T follicular helper cell (primary cell): ENCODE measurements at places on chromosomes 4 and X.

- no peak for DNase-seq
Observed at GRCh38 chrX:71922686-71923085, 12.0 kb downstream of the NHSL2 start.

DNA sequence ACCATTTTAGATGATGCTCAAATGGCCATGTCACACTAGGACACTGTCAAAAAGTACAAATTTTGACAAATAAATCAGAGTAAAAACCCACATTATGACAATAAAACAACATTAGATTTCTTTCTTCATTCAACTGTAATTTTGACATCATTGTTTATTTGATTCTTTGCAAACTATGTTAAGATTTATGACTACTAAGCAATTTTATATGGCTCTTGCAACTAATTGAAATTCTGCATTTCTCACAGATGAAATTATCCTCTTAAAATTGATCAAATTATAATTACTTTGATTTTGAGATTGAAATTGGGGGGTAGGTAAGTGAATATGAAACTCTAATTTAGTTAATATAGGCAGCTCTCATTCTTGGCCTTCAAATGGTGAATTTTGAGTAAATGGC lies 59.8 kb downstream of the ATOH1 start:
- no peak for DNase-seq

- no peak for DNase-seq
Observed at GRCh38 chr4:142452161-142452855, 393.8 kb downstream of the INPP4B start.

- DNase-seq = no peak
Observed at GRCh38 chr4:92988301-92988700, 684.5 kb downstream of the GRID2 start.

- DNase-seq = no peak
Observed at GRCh38 chrX:35809781-35810180, 11.6 kb downstream of the MAGEB16 start.

DNA sequence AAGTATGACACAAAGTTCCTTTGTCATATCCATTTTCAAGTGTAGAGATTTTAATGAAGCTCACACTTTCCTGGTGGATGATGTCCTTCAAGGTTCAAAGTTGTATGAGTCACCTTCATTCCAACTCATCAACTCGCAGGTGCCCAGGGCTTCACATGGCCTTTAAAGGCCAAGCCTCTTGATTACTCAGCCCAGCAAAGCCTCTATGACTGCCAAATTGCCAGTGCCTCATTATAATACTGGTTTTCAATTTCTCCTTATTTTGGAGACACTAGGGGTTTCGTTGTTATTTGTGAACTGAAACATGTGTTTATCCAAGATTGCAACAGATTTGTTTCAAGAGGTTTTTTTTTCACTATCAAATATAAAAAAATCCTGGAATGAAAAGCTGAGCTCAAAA lies 45.9 kb upstream of the PPP3CA start:
- DNase-seq = no peak

GRCh38 chrX:155645180-155645579 lies 32.4 kb upstream of the TMLHE start:
- no peak for DNase-seq

DNA sequence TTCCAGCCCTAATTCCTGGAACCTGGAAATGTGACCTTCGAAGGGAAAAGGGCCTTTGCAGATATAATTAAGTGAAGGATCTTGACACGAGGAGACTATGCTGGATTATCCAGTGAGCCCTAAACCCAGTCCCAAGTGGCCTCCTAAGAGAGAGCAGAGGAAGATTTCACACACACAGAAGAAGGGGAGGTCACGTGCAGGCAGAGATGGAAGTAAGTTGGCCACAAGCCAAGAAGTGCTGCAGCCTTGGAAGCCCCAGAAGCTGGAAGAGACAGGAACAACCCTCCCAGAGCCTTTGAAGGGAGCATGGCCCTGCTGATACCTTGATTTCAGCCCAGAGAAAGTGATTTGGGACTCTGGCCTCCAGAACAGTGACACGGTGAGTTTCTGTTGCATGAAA lies 51.9 kb downstream of the EVC2 start:
- no peak for DNase-seq

DNA sequence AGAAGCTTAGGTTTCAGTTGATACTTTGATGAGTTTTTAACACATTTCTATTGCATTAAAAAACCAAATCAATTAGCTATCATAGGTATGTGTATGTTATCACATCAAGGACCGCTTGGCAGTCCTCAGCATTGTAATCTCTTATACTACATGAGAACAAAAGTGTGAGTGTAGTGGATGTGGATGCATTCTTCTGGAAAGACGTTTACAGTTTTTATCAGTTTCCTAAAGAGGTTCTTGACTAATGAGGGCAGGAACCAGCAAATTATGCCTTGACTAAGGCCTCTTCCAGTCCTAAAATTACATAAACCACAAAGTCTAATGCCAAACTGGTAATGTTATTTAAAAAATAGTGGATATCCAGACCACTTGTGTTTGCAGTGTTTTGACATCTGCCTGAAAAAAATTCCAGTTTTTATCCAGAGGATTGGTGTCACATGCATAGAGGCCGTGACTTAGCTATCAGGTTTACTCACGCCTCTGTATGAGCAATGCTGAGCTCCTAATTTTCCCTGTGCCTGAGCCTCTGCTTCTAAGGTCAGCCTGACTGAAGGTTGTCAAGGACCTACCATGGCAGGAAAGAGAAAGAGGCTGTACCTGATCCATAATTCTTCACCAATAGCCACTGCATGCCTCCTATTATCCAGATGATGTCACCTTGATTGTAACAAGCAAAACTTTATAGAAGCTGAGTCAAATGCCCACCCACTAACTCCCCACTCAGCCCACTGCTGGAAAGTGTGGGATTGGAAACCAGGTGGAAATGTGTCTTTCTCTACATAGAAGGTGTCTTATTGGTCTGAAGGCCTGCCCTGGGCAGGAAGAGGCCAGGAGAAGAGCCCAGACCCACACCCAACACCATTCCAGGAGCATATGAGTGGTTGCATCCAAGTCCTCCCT lies 68.7 kb downstream of the ENPP6 start:
- no peak for DNase-seq

DNA sequence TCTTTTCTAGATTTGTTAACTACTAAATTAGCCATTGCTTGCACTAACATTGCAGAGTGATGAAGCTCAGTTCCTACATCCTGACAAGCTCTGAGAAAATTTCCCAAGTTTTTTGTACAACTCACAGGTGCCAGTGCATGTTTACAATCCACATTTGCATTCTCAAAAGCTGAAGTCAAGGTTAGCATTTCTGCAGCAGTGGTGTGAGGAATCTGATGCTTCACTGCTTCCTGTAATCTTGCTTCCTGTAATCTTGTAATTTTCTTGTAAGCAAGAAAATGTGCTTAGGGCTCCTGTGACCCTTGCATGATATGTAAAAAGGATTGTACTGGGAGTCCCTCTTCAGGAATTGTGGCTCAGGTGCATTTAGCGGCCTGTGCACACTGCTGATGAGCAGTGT lies 207.4 kb upstream of the CXCL13 start:
- no peak for DNase-seq

DNA sequence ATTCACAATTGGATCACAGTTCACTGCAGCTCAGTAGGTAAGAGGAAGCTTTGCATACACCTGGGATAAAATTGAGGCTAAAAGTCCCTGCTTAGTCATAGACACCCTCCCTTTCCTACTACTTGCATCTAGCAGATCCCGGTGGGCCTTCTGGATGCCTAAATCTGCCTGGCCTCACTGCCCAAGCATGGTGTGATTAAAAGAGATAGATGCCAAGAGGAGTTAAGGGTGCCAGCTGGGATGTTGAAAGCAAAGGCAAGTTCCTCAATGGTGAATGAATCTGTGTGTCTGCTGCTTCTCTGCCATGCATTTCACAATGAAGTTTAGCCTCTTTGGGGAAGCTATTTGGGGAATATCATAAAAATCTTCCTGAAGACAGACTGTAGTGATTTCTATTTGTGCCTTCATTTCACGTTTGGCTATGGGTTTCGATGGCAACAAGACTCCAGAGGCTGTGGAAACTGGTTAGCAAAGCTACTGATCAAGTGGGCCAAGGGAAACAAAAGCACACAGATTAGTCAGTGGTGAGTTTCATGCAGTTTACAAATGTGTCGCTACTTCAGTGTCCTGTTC lies 534.0 kb downstream of the ANKRD50 start:
- DNase-seq = no peak

DNA sequence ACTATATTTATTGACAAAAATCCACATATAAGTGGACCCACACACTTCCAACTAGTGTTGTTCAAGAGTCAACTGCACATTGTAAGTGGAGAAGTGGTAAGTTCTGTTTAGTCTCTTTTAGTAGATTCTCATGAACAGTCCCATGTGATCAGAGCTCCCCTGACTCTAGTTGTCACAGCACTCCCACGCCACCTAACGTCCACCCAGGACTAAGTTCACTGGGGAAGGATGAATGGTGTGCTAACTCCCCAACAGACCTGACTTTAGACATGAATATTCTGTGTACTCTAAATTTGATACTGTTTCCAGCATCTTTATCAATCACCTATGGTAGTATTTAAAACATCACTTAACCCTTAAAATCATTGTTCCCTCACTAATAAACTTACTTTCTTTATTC lies 59.8 kb downstream of the PACRGL start:
- DNase-seq = no peak

GRCh38 chr4:2365913-2366210 lies 52.6 kb downstream of the ZFYVE28 start:
- no peak for DNase-seq

DNA sequence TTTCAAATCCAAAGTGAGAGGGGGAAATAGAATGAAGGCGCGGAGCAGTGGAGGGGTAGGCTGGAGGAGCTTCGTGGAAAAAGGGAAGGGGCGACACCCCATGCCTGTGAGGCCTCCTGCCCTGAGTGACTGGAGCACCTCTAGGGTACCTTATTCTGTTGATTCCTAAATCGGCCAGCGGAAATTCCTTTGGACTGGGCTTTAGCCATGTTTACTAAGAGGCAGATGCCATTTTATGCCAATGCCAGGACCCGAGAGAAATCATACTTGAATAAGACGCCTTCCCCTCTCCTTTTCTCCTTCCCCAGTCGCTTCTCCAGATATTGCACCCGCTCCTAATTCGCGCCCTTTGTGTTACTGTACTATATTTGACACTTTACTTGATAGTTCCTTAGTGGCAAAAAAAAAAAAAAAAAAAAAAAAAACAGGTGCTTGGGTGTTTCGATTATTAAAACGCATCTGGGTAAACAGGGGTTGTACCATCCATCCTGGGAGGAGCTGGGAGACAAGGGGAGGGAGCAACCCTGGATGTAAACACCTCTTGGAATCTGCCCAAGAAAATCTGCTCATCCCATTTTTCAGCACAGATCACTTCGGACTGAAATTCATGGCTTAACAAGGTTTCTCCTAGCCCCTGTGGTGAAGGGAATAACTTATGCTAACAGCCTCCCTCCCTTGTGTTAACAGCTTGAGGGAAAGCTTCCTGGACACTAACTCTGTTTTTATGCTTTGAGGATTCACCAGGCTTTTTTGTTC lies 1.5 kb downstream of the BMP3 start:
- DNase-seq = no peak

DNA sequence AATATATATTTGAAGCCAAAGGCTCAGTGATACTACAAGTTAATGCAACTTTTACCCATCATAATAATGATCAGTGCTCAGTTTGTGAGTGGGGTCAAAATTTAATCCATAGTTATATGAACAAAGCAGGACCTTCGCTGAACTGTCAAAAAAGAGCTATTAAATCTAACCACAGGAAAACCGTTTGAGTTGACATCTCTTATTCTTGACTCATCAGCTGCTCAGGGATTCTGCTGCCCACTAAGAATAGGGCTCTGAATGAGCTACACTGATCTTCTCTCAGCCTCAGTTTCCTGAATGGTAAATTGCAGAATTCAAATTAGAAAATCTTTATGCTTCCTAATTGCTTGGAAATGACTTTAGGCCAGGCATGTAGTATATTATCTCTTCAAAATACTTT lies 44.9 kb upstream of the NAP1L5 start:
- DNase-seq = no peak

- DNase-seq = no peak
Observed at GRCh38 chrX:120452131-120452530, 17.0 kb downstream of the LAMP2 start.

DNA sequence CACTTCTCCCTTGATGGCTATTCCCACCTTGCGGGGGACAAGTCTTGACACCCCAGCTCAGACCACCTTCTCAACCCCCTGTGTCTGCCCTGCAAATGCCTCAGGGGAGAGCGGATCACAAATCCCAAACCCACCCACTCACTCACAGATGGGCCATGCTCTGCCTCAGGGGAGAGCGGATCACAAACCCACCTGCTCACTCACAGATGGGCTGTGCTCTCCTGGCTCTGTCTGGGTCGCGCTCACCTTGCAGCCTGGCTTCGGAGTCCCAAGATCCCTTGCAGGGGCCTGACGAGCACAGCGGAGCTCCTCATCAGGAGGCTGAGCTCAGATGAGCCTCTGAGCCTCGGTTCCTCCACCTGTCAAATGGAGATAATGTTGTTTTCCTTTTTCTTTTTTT lies 38.6 kb downstream of the HTRA3 start:
- DNase-seq = no peak

GRCh38 chr4:114178392-114178791 lies 198.9 kb upstream of the ARSJ start:
- no peak for DNase-seq

DNA sequence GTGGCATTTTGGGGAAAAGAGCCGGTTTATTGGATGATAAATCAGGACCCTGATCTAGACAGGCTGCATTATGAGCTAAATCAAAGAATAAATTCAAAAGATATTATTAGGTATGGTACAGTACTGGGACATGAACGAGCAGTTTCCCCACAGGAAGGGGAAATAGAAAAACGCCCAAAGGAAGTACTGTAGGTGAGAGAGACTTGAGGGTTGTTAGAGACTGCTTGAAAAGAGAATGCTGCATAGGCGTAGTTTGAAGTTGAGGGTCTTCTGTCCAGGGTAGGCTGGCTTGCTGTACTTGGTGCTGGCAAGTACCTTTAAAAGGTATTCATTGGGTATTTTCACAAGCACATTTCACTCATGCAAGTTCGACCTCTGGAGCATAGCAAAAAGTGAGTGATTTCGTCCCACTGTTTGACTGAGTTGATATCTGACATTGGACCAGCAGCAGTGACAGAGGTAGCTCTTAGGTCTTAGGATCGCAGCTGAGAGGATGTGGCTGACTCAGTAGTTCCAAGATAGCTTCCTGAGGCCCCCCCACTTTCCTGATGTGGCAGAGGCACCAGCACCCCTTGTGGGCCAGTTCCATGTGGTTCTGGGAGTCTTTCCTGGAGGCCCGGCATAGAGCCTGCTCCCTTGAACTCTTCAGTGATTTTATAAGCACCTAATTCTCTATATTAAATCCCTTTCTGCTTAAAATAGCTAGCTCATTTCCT lies 64.3 kb downstream of the TMEM131L start:
- DNase-seq = peak; percentile 24

DNA sequence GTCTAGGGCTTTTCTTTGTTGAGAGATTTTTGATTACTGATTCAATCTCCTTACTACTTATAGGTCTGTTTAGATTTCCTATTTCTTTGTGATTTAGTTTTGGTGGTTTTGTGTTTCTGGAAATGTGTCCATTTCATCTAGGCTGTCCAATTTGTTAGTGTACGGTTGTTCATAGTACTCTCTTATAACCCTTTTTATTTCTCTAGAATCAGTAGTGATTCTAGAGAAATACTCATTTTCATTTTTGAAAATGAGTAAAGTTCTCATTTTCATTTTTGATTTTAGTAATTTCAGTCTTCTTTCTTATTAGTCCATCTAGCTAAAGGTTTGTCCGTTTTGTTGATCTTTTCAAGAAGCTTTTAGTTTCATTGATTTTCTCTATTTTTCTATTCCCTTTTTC lies 7.5 kb downstream of the IL13RA1 start:
- no peak for DNase-seq
